ENCODE measurements at places on chromosomes 7 and 10.

- DNase-seq = peak; percentile 43
Observed at GRCh38 chr7:22480523-22481075, 19.4 kb downstream of the STEAP1B start.

- DNase-seq = no peak
Observed at GRCh38 chr7:968205-969105, 6.9 kb downstream of the COX19 start.

- no peak for DNase-seq
Observed at GRCh38 chr7:118696879-118697278, 472.4 kb downstream of the ANKRD7 start.

DNA sequence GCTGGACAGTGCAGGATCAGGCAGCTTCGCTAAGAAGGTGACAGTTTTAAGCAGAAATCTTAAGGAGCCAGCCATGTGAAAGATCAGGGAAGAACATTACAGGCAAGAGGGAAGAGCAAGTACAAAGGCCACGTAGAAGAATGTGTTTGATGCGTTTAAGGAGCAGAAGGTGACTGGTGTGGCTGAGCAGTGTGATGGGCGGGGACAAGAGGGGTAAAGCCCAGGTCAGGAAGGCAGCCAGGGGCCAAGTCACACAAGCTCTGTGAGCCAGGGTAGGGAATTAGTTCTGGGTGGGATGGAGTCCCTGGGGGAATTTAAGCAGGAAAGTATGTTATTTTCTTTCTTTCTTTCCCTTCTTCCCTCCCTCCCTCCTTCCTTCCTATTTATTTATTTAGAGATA is 166.9 kb downstream of the SH3PXD2A start:
- DNase-seq = no peak

Measured in NCI-H345 (cell line).